ENCODE measurements at places on chromosomes 16 and 17.

DNA sequence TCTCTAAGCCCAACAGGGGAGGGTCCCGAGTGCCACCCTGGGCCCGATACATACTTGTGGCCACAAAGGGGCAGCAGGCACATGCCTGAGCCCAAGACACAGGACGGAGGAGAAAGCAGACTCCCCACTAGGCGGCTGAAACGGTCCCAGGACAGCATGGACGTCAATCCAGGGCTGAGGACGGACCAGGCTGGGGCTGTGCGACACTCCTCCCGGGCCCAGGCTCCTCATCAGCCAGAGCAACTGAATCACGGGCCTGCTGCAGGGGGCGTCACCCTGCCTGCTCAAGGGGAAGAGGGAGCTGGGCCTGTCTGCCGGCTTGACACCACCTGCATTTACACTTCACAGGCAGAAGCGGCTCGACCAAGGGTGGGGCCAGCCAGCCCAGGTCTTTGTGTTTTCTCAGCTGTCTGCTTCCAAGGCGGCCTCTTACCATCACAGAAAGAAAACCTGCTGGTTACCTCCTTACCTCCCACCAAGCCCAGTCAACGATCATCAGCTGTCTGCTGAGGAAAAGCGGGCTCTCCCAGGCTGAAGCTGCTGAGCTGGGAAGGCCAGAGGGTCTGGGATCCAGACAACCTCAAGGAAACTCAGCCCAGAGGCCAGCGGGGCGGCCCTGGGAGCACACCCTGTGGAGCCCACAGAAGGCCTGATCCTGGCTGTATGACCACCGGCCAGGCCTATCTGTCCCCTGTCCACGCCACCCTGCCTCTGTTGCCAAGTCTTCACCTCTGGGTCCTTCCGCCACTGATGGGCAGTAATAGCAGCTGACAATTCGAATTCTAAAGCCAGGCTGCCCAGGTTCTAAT lies 26.4 kb downstream of the KIFC3 start:
- peak; percentile 57 for DNase-seq

GRCh38 chr16:56824331-56824730 lies 40.7 kb upstream of the SLC12A3 start:
- DNase-seq, result no peak

- DNase-seq, result no peak
These were observed at the start of gene TSPOAP1 for GRCh38 chr17:58328195-58329034. Gene TSPOAP1, minus strand, starts transcription at chr17:58328795. Its CDS starts 875 bp downstream, at chr17:58327920.

GRCh38 chr17:56978441-56979090 lies 635 bp downstream of the SCPEP1 start:
- DNase-seq, result no peak

DNA sequence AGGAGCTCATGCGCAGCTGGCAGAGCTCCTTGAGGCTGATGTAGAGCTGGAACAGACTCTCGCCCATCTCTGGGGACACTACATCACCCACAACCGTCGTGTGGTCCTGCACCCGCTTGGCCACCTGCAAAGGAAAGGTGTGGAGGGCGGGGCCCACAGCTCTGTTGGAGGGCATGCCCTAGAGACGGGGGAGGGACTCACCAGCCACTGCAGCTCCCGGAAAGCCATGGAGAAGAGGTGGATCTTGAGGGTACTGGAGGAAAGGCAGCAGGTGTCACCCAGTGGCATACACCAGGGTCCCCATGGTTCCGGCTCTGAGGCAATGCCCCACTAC lies 8.6 kb downstream of the UNC13D start:
- no peak for DNase-seq
